NCI-H1417 treated with DMSO at 0.1 percent for 48 hours (cell line): ENCODE measurements at places on chromosomes 12 and 14.

DNA sequence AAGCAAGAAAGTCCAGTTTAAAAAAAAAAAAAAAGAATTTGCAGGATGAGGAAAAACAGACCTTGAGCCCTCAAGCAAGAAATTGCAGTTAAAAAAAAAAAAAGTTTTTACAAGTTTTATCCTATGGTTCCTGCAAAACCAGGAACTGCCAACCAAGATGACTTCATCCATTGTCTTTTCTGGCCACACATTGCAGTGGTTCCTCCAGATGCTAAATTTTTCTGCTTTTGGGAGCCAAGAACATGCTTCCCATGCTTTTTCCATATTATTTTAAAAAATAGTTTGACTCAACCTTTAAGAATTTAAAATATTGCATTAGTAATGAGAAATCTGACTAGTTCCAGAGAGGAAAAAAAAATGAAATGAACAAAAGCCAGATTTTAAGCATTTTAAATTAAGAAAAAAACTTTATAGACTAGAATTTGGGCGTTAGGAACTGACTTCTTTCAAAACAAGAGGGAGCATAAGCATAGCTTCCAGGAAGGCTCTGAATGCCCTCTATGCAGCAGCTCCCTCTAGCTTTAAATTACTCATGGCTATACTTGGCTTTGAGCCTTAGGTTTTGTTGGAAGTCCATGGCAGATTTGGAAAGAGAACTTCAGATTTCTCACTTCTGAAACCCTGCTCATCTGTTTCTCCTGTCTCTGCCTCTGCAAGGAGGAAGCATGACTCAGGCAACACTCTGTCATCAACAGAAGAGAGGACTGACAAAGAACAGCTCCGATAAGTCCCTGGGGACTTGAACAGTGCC, 124.5 kb downstream of the GPR65 start:
- DNase-seq, result no peak

- DNase-seq, result no peak
Observed at GRCh38 chr14:74636424-74637177, 24.6 kb upstream of the LTBP2 start.

DNA sequence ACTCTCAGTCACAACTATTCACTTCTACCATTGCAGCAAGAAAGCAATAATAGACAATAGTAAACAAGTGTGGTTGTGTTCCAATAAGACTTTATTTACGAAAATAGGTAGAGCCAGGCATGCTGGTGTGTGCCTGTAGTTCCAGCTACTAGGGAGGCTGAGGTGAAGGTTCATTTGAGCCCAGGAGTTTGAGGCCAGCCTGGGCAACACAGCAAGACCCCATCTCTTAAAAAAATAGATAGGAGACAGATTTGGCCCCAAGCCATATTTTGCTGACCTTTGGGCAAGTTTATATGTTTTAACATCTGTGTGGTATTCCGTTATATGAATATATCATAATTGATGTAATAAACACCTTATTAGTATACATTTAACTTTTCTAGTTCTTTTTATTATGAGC, 14.1 kb downstream of the ACAD10 start:
- DNase-seq, result no peak

DNA sequence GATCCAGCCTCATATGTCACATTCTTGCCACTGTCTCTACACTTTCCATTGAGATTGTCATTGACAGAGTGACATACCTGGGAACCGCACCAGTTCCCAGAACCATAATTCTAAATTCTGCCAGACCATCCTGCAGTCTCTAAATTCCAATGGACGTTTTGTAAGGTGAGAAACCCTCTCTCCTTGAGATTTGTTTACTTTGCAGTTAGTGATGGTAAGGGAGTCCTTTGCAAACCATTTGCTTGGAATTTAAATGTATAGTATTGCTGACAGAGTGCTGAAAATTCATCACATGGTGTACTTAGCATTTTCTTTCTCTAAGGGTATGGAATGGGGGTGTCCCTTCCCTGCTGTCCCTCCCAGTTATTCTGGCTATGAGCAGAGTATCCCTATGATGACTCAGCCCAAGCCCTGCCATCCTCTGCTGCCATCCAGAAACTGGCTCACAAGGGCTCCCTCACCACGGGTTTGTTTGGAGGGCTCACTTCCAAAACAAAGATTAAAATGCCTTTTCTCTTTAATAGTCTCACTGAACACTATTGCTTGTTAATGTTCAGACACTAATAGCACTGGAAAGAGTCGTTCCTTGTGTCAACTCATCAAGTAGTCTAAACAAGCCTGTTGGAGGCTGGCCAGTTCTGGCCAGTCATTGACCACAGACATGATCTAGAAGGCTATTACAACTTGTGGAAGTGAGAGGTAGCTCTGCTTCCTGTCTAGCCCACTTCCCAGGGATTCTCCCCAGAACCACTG, 129.0 kb upstream of the HMGA2 start:
- no peak for DNase-seq

- DNase-seq, result no peak
Observed at GRCh38 chr12:59716043-59716442, 120.2 kb downstream of the SLC16A7 start.

DNA sequence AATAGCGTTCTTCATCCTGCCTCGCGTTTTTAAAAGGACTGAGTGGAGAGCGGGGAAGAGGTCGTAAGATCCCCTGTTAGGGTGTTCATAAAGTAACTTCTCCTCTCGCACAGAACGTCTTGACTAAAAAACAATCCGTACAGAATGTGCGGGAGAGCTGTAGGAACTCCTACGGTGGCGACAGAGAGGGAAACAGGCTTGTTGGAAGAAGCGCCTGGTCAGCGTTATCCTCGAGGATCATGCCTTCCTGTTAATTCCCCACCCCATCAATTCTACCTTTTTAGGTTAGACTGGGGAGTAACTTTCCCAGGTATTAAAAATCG, 399 bp upstream of the WASHC4 start:
- no peak for DNase-seq

DNA sequence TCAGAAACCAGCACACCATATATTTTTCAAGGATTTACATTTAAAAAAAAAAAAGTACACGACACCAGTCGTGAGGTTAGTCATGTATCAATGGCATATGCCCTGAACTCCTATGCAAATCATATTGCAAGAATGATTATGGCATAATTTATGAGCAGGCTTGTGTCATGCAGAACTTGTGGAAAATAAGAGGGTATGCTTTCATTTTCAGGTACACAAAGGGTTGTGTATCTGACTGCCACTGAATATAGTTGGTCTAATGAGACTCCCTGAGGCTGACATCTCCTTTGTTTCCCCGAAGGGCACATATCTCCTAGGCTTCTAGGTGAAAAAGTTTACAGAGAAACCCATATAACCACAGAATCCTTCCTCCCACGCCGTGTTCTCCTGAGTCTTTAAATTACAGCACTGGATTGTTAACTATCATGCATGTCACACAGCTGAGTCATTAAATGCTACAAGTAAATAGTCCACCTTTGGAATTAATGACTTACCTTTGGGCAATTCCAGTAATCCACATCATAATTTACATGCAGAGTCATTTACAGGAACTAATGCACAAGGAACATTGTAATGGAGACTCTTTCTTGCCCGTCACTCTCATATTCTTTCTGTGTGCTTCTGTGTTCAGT, 356.7 kb upstream of the DIO2 start:
- no peak for DNase-seq

DNA sequence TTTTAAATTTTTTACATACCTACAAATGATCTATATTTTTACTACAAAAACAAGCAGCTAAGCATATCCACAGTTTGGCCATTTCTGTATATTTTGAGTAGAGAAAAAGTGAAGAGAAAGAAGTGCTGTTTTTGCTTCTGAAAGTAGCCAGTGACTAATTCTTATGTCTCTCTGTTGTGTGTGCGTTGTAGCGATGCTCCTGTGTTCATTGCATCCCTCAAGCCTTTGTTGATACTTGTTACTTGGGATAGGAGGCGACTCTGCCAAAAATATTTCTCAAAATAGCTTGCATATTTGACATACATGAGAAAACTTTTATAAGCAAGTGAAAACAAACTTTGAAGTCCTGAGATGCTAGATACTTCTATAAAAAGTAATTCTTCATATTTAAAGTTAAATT, 714.1 kb downstream of the FSCB start:
- DNase-seq, result no peak

DNA sequence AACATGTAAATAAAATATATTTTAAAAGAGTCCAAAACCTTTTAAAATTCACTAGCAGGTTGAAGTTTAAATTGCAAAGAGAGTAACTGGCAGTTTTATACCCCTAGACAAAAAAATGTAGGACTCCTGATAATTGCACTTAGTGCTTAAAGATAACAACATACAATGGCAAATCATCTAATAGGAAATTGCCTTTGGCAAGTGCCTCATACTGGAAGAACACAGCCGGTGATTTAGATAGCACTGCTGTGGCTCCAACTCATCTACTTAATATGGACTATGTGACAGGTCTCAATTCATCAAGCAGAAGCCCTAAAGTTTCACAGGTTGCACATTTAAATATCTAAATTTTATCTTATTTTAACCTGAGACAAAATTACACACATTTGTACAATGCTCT, 13.4 kb downstream of the C12orf50 start:
- no peak for DNase-seq

DNA sequence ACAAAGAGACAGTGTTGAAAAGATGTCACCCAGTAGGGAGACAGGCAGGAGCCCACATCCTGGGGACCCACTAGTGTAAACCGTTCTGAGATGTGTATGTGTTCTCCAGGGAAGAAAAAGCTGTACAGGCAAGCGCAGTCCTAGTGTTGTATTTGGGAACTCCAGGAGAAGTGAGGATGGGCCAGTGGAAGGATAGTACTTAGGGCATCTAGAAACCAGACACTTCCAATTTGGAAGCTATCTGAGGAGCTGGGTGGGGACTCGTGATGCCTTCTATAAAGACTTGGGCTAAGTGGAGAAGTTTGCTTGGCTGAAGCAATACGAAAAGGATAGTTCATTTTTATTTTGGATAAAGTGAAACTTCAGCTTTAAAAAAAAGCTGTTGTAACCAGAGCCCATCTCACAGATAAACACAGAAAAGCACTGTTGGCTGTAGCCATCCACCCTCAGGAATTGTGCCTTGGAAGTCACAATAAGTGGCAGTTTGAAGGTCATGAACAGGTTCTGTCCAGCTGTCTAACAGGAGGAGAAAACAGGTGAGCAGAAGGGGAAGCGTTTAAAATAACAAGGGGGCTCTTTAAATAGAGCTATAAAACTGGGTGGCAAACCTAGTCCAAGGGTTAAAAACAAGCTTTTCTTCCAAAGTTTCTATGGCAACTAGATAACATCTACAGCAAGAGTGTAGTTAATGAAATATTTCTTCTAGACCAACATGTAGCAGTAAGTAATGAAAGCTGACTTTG, 108.0 kb upstream of the ARHGAP5 start:
- DNase-seq, result no peak
